ENCODE measurements at places on chromosomes 1 and 21. TPM values are rescaled to one million over a fixed set of nuclear protein-coding genes. Genes with fewer than 3 reads are reported as not detected.

The FAM72D gene
- 8.6 TPM for total RNA-seq

GRCh38 chr1:1899967-1900327 lies 9.1 kb upstream of the GNB1 start:
- DNase-seq: no peak

DNA sequence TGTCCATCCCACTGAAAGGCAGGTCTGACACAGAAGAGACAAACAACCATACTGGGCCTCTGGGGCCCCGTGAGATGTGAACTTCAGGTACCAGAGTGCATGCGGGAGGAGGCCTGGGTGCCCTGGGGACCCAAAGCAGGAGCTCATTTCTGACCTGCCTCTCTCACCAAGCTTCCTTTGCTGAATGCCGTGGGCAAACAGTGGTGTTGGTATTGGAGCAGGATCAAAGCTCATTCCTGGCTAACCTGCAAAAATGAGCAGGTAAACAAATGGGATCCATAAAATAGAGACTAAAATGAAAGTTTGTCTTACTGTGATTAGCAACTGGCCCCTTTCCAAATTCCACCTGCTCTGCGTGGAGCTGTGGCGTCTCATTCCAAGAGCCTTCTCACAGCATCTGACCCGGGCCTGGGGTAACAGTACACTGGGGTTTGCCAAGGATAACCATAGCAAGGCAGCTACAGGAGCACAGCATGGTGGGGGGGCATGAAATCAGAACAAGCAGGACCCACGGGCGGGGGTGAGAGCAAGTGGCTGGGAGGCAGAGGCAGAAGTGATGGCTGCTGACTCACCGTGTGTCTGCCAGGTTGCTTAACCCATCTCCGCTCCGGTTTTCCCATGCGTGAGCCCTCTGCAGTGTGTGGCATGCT lies 103.6 kb downstream of the KIF26B start:
- DNase-seq: no peak

GRCh38 chr1:159714529-159714928 lies at the start of gene CRP:
Gene CRP (minus strand): TSS chr1:159714589. CDS start chr1:159714485, 104 bp downstream.
- DNase-seq: no peak

The CR1L gene
- total RNA-seq: not detected

DNA sequence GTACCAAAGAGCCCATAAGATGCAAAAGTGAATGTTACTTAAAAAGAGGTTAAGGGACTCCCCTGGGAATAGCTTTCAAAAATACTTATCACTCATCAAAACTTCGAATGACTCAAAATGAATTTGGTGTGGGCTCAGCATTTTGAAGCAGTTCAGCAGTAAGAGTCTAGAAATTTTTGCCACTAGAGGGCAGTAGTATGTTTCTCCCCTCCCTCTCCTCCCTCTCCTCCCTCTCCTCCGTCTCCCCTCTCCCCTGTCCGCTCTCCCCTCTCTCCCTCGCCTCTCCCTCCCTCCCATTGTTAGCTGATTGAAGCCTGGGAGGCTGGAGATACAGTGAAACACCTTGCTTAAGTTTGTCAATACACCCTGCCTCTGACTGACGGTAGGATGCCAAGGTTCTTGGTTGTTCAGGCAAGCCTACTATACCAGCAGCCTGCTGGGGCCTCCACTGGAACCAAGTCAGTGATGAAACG lies 70.8 kb upstream of the TENT5C start:
- peak; percentile 65 for DNase-seq

DNA sequence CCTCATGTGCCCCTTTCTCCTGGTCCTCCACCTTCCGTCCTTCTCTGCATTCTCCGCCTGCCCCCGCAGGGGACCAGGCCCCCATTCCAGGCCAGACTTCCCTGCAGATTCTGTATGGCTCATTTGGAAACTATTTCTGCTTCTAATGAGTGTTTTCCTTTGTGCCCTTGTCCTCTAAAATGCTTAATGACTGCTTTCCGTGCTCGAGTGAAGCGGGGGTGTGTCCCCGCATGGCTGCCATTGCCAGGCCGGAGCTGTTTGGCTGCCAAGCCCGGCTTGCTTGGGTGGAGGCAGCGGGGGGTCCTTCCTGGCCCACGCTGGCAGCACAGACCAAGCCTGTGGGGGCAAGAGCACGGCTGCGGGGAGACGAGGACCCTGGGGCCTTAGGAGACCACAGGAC lies 299.3 kb upstream of the VAMP3 start:
- peak; percentile 94 for DNase-seq

DNA sequence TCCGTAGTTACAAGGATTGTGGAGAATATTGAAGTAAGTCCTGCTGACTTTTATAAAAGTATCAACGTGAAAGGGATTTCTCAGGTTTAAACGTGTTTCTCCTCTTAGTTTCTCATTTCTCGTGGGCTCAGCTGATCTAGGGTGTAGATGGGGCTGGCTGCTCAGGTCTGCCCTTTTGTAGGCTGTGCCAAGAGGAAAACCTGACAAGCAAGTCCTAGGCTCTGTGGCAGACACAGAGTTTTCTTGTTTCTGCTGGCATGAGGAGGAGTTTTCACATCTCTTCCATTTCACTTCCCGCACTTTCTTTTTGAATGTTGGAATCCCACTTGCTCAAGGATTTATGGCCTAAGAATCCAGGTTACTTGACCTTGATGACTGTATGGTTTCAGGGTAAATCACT lies 14.8 kb downstream of the VPS13D start:
- DNase-seq: no peak

The S100A9 gene
- total RNA-seq: not detected

The CAMTA1 gene
- 219 TPM for total RNA-seq

GRCh38 chr1:170494369-170494768 lies 37.6 kb upstream of the GORAB start:
- peak; percentile 68 for DNase-seq

DNA sequence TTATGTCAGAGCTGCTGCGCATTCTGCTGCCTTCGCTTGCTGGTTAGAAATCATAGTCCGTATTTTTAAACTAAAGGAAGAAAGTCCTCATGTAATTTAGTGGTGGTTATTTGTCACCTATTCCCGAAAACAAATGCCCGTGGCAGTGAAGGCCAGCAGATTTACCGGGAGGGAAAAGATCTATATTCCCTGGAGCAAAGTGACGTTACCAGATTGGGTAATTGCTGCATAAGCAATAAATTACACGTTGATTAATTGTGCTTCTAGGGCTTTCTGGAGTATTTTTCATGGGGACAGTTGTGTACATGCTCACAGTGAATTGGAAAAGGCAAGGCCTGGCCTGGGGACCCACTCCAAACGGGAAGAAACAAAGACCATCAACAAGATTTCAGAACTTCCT lies 298.7 kb downstream of the NPHP4 start:
- DNase-seq: no peak

GRCh38 chr1:110538921-110539320 lies 19.9 kb upstream of the KCNA10 start:
- peak; percentile 39 for DNase-seq

The TRIM46 gene
- 1.1 TPM for total RNA-seq

- peak; percentile 82 for DNase-seq
These were observed 25.7 kb upstream of the SLC19A2 start for GRCh38 chr1:169511316-169512005.

The C1orf141 gene
- total RNA-seq: not detected

GRCh38 chr21:46645840-46646239 lies 10.4 kb downstream of the PRMT2 start:
- no peak for DNase-seq

The OR2T35 gene
- not detected for total RNA-seq

DNA sequence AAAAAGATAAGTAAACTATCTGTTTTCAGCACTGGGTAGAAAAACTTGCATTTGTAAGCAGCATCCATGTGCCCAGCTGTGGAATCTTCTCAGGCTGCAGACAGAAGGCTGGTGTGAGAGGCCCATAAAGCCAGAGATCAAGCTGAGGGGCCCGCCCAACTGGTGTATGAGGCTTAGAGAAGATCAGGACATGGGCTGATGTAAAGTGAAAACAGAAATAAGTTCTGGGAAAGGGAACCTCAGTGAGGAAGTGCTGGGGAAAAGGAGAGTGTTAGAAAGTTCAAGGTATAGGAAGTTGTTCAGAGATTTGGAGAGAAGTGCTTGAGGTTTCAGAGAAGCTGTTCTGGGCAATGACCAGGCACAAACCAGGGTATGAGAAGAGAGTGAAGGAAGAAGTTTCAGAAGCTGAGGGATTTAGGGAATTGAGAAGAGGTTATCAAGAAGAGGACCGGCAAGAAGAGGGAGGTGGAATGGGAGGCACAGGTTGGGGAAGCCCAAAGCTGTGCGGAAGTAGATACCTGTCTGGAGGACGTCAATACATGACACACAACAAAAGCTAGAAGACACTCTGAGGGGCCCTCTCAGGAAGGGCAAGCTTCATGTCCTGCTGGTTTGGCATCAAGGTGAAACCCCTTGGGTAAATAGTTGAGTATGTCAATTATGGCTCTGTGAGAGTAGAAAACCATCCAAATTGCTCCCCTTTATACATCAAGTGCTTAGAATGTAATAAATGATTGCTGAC lies 2.7 kb upstream of the CD5L start:
- DNase-seq: no peak

The FYB2 gene
- not detected for total RNA-seq

The CDC42BPA gene
- 15.1 TPM for total RNA-seq

DNA sequence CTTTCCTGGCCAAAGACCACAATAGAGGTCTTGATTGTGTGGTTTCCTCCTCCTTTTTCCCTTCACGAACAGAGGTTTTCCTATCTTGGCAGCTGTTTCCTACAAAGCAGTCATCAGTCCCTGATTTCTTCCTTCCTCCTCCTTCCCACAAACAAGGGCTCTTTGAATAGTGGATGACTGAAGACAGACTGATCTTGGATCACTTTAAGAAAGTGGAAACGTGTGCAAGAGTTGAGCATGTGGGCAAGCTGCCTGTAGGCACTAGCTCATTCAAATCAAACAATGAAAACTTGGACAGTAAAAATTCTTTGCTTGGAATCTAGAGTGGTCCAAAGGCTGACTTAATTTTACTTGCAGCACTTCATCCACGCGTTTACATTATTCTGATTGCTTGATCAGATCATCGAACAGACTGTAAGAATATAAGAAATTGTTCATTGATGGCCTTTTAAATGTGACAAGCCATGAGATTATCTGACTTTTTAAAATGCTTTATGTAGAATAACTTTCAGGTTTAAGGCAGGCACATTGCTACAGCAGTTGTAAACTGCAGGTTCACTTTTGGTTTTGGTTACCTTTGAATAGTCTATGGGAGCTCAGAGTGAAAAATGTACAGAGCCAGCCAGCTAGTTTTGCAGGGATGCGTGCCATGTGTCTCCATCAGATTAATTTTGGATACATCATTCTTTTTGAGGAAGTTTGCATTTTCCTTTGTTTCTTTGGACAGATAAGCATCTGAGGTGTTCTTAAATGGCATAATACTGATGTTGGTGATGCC lies 34.4 kb downstream of the ADGRL2 start:
- no peak for DNase-seq

DNA sequence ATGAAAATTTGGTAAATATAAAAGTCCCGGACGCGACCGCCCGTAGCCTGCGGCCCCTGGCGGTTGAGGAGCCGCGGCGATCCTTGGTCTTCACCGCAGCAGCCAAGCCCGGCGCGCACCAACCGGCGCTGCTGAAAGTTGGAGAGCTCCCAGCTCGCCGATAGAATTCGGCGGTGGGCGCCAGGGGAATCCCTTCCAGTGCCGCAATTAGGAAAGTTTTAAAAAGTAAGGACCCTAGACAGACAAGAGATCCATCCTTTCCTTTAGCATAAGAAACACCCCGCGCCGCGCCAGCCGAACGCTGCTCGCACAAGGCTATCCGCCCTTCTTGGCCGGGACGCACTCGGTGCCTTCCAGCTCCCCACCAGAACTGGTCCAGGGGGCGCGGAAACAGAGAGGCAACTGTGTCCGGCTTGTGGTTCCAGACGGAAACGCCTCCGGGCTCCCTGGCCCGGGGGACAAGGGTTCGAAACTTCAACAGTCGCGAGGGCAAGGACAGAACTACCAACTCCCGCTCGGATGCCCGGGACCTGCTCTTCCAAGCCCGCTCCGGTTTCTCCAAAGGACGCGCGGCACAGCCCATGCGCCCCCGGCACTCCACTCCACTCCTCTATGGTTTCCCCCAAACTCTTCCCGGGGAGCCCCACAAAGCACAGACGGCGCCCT lies 1.7 kb downstream of the FAM78B start:
- DNase-seq: peak; percentile 15

The DLGAP3 gene
- total RNA-seq: 0.05 TPM

Measured in M059J (cell line).